Smooth muscle cell of trachea (primary cell): ENCODE measurements at places on chromosomes 16 and 17. TPM values are rescaled to one million over a fixed set of nuclear protein-coding genes. Genes with fewer than 3 reads are reported as not detected.

Gene GUCY2D
- total RNA-seq: 0.17 TPM in 1 of 2 replicates, not detected in the other

Gene SOST
- not detected in 2 replicates for total RNA-seq

Gene KRT24
- total RNA-seq: not detected in 2 replicates

Gene TLE7
- not detected in 2 replicates for total RNA-seq

Gene UBE2O
- total RNA-seq: 19.2 and 21.2 TPM in 2 replicates

Gene ZNRF1
- 18.3 and 46.8 TPM in 2 replicates for total RNA-seq

Gene KRTAP9-8
- not detected in 2 replicates for total RNA-seq

Gene OTOA
- 0.15 and 0.17 TPM in 2 replicates for total RNA-seq

Gene ITGAD
- total RNA-seq: not detected in 2 replicates

Gene KRT33A
- total RNA-seq: not detected in 2 replicates

Gene ACSM5
- 0.17 TPM in 1 of 2 replicates, not detected in the other for total RNA-seq

Gene CCR7
- not detected in 2 replicates for total RNA-seq

Gene MEFV
- total RNA-seq: under 0.01 and 0.15 TPM in 2 replicates

Gene PDILT
- total RNA-seq: not detected in 2 replicates

Gene KRT28
- total RNA-seq: not detected in 2 replicates

Gene MYH2
- under 0.01 TPM in 1 of 2 replicates, not detected in the other for total RNA-seq

Gene PRR14
- 4.8 and 8.8 TPM in 2 replicates for total RNA-seq

Gene TSNAXIP1
- total RNA-seq: 0.73 and 1.3 TPM in 2 replicates

Gene CD300LD
- not detected in 2 replicates for total RNA-seq

Gene CLEC10A
- not detected in 2 replicates for total RNA-seq

Gene SLC2A4
- 0.17 and 0.44 TPM in 2 replicates for total RNA-seq

Gene CES5A
- not detected in 2 replicates for total RNA-seq

Gene NPIPB4
- 30.9 and 34.0 TPM in 2 replicates for total RNA-seq

Gene RAP1GAP2
- 0.83 and 1.5 TPM in 2 replicates for total RNA-seq
